Type B pancreatic cell (in vitro differentiated cells): ENCODE measurements at places on chromosomes 2 and 18.

- no peak for DNase-seq
Observed at GRCh38 chr2:238313991-238314350, 6.3 kb upstream of the TRAF3IP1 start.

DNA sequence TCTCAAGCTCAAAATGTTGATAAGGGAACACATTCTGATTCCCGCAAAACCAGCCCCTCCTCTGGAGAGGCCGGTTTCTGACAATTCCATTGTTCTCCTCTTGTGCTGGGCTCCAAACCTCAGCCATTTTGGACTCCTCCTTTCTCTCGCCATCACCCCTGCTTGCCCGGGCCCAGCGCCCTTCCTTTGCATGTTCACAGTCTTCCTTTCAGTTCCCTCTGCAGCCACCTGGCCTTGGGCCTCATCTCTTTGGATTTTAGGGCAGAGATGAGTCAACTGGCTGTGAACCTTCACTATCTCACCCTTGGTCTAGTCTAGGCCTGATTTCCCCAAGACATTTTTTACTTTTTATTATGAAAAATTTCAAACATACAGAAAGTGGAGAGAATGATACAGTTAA, 155.9 kb upstream of the MAP3K20 start:
- DNase-seq, result no peak

DNA sequence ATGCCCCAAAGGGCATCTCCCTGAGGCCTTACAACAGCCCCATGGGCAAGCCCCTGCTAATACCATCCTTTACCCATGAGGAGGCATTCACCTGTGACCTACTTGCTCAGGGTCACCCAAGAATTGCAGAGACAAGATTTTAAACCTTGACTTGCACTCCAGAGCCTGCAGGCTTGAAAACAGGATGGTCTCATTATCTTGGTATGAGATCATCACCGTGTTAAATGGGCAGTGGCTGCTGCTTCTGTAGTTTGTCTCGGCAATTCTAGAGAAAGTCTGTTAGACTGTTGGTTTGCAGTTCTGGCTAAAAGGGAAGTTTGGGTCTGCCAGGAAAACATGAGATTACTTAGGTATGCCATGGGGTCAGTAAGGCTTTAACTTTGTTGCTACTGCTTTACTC, 698.9 kb downstream of the GALR1 start:
- no peak for DNase-seq

- no peak for DNase-seq
Observed at GRCh38 chr18:54278615-54279014, 9.3 kb downstream of the POLI start.

DNA sequence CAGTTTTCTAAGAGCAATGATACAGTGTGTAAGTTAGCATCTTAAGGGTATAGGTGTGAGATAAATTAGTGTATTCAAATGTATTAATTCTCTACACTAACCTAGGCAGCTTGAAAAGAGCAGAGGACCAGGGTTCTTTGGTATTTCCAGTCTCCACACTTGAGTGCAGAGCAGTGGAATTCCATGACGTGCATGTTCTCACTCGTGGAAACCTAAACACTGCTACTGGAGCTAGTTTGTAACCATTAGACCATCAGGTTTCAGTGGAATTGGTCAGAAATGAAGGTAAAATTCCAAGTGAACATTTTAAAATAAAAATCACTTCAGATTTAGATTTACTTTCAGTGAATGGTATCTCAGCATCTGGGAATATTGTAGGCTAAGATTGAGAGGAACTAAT, 9.0 kb downstream of the SPTBN1 start:
- no peak for DNase-seq
